ENCODE measurements at places on chromosomes 13 and 19. TPM values are rescaled to one million over a fixed set of nuclear protein-coding genes. Genes with fewer than 3 reads are reported as not detected.

DNA sequence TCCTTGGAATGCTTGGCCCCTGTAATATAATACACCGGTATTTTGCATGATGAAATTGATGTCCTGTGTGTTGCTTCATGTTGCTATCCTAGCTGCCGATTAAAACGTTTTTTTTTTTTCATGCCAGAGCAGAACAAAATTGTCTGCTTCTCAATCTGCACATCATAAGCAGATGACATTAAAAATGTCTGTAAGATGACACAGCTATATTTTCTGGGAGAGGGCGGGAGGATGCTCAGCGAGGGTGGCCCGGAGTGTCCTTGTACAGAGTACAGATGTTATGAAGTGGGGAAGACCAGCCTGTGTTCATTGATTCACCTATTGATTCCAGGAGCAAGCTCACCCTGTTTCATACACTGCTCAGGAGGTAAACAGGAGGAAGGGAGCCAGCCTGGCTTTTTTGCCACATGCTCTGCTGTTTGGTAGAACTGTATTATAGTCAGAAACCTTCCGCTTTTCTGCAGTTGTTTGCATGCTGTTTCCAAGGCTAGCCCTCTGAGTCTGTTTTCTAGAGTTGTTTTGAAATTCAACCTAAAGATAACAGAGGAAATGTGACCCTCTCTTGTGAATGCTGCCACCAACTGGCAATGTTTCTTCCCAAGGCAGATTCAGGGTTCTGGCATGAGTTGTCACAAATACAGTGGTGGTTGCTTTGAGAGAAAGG is 4.7 kb upstream of the IRS2 start:
- DNase-seq, result peak; percentile 57
- peaks cover 10% of the 10 kb centered on the region for H3K27me3 ChIP-seq
- H3K27ac ChIP-seq, result no peak overlapping the region
- peaks cover 25% of the 10 kb centered on the region for H3K4me1 ChIP-seq
- H3K36me3 ChIP-seq, result no peaks in the 10 kb centered on the region

- no peaks in the 10 kb centered on the region for H3K4me1 ChIP-seq
- H3K4me3 ChIP-seq, result no peak overlapping the region
- H3K27ac ChIP-seq, result no peak overlapping the region
- H3K36me3 ChIP-seq, result no peaks in the 10 kb centered on the region
- H3K27me3 ChIP-seq, result peaks cover 7% of the 10 kb centered on the region
- DNase-seq, result no peak
These were observed 8.0 kb upstream of the B3GLCT start for GRCh38 chr13:31191748-31192147.

DNA sequence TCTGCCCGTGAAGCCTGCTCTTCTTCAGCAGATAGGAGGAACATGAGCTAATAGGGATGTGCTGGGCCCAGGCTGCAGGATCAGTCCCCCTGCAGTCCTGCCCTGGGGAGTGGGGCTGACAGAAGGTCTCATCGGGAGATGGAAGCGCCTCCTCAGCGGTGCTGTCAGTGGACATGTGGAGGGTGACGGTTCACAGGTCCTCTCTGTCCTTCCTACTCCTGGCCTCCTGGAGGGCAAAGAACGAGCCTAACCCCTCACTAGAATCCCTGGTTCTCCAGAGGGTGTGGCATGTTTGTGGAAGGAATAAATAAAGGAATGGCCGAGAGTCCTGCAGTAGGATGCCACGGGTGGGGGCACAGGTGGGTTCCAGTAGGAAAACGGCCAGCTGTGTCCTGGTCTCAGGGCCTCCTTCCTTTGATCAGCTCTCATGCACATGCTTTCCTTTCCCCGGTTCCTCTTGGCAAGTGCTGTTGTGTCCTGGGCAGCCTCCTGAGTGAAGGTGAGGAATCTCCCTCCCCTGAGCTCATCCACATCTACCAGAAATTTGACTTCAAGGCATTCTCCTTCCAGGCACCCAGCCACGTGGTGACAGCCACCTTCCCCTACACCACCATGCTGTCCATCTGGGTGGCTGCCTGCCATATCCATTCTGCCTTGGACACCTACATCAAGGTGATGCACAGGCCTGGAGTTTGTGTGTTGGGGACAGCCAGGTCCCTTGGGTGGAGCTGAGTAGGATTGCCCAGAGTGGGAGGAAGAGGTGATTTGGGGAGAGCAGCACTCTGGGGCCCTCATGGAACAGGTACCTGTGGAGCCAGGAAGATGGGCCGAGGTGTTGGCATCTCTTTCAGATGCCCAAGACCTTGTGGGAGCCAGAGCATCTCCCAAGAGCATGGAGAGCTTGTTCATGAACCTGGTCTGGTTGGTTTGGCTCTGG is 28.6 kb upstream of the ZNF492 start:
- DNase-seq, result no peak
- H3K36me3 ChIP-seq, result no peaks in the 10 kb centered on the region
- H3K4me1 ChIP-seq, result no peaks in the 10 kb centered on the region
- H3K4me3 ChIP-seq, result no peak overlapping the region
- no peaks in the 10 kb centered on the region for H3K27me3 ChIP-seq
- H3K27ac ChIP-seq, result no peak overlapping the region

The ZNF418 gene
- total RNA-seq, result 2.9 TPM

- H3K4me3 ChIP-seq, result no peak overlapping the region
- H3K27ac ChIP-seq, result no peak overlapping the region
- no peaks in the 10 kb centered on the region for H3K36me3 ChIP-seq
- DNase-seq, result peak; percentile 46
- H3K4me1 ChIP-seq, result no peaks in the 10 kb centered on the region
These were observed 11.9 kb downstream of the CYP4F12 start for GRCh38 chr19:15684828-15685227.

GRCh38 chr13:97896446-97896845 is 57.0 kb upstream of the IPO5 start:
- no peak for DNase-seq
- no peak overlapping the region for H3K4me3 ChIP-seq
- no peak overlapping the region for H3K27ac ChIP-seq
- no peaks in the 10 kb centered on the region for H3K36me3 ChIP-seq

DNA sequence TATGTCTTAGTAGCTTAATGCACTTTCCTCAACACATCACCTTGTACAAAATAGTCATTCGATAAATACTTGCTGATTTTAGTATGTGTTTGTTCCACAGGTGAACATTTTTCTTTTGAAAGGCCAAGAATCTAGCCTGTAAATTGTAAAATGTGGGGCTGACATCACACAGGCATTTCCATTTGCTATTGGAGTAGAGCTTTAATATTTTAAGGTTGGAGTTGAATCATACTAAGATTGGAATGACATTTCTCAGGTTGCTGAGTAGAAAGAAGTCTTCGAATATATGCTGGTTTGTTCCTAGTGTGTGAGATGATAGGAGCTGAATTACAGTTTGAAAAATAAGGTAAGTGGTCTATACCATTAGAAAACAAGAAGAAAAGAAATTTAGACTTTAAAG is 112.3 kb upstream of the FRY start:
- H3K4me3 ChIP-seq, result no peak overlapping the region
- no peak for DNase-seq
- H3K36me3 ChIP-seq, result no peaks in the 10 kb centered on the region
- H3K4me1 ChIP-seq, result peaks cover 4% of the 10 kb centered on the region
- no peak overlapping the region for H3K27ac ChIP-seq

GRCh38 chr13:113584870-113585671 is 518 bp downstream of the TFDP1 start:
- peak overlapping the region; percentile 82 for H3K27ac ChIP-seq
- DNase-seq, result peak; percentile 18
- no peaks in the 10 kb centered on the region for H3K27me3 ChIP-seq
- peaks cover 37% of the 10 kb centered on the region for H3K36me3 ChIP-seq

The SHD gene
- not detected for total RNA-seq

DNA sequence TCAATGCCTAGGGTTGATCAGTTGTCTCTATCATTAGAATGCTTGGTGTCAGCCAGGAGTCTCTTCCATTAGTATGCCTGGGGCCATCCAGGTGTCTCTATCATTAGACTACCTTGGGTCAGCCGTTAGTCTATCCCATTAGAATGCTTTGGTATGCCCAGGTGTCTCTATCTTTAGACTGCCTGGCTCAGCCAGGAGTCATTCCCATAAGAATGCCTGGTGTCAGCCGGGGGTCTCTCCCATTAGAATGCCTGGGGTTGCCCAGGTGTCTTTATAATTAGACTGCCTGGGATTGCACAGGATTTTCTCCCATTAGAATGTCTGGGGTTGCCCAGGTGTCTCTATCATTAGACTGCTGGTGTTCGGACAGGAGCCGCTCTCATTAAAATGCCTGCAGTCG is 1442.9 kb downstream of the UQCRFS1 start:
- peaks cover 31% of the 10 kb centered on the region for H3K36me3 ChIP-seq
- no peaks in the 10 kb centered on the region for H3K4me1 ChIP-seq
- no peak for DNase-seq
- no peak overlapping the region for H3K27ac ChIP-seq
- H3K27me3 ChIP-seq, result no peaks in the 10 kb centered on the region

DNA sequence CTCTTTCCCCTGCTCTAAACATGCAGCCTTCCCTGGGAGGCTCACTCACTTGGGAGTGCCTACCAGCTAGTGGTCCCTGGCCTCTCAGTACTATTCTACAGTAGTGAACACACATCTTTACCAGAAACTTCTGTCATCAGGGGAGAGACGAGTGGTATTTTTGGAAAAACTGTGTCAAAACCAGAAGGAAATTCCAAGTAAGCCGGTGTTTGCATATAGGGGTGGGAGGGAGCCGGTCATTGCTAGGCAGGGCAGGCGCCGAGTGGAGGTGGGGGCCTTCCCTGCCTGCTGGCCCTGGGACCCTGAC is 7.0 kb downstream of the RPS9 start:
- H3K4me1 ChIP-seq, result peaks cover 87% of the 10 kb centered on the region
- H3K36me3 ChIP-seq, result peaks cover 76% of the 10 kb centered on the region
- H3K27ac ChIP-seq, result peak overlapping the region; percentile 85
- DNase-seq, result no peak
- peak overlapping the region; percentile 49 for H3K4me3 ChIP-seq

The ZNF492 gene
- total RNA-seq, result 1.6 TPM

DNA sequence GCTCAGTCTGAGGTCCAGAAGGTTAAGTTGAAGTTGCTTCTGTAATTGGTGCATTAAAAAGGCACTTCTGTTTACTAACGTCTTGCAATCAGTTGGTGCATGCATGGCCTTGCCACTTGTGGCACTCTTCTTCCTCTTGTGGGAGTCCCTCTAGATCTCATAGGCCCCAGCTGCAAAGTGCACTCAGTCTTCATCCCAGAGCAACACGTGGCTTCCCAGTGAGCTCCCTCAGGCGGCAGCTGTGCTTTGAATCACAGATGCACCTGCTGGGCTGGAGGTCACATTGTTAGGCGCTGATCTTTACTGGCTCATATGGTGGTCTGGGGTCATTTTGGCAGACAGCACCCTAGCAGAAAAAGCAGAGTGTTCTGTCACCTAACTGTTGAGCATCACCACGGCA is 215.7 kb downstream of the ZNF536 start:
- DNase-seq, result no peak
- no peaks in the 10 kb centered on the region for H3K27me3 ChIP-seq
- no peaks in the 10 kb centered on the region for H3K4me1 ChIP-seq
- no peaks in the 10 kb centered on the region for H3K36me3 ChIP-seq
- H3K4me3 ChIP-seq, result no peak overlapping the region
